ENCODE measurements at places on chromosomes 5 and 9.

- no peak for DNase-seq
These were observed 37.8 kb upstream of the RNF20 start for GRCh38 chr9:101495810-101496209.

GRCh38 chr9:4955836-4956235 is 29.2 kb upstream of the JAK2 start:
- DNase-seq: no peak

DNA sequence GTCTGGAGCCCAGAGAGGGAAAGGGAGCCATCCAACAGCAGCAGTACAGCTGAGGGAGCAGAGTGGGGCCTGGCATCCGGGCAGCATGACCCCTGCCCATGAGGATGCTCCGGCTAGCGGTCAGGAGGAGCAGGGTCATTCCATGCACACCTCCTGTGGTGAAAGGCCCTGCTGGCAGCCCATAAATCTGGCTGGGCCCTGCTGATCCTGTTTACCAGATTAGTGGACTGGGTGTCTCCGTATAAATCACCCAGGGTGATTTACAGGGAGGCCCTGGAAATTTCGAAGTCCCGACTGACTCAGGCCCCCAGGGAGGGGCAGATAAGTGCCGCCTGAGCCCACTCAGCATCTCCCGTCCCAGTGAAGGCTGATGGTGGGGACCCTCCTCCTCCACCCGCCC is 117.6 kb upstream of the HAND1 start:
- no peak for DNase-seq

DNA sequence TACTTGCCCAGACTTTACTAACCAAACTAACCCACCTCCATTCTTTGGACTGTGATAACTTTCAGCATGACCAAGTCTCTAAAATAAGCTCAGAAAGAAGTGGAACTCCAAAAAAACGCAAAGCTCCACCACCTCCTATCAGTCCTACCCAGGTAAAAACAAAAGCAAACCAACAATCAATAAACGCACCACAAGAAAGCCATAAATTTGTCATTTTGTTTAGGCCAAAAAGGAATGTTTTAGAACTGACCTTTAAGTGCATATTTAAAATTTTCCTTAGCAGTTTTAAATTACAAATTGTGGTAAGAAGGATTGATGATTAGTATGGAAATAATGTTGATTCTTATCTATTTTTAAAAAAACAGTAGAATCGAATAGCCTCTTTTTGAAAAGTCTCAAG is 25.5 kb upstream of the TTC23L start:
- DNase-seq: no peak

Data from PC-9 (cell line).